AG08396 (cell line): ENCODE measurements at places on chromosomes 3 and 15.

GRCh38 chr3:36843065-36844051, 79.0 kb upstream of the DCLK3 start:
- peak; percentile 15 for DNase-seq

DNA sequence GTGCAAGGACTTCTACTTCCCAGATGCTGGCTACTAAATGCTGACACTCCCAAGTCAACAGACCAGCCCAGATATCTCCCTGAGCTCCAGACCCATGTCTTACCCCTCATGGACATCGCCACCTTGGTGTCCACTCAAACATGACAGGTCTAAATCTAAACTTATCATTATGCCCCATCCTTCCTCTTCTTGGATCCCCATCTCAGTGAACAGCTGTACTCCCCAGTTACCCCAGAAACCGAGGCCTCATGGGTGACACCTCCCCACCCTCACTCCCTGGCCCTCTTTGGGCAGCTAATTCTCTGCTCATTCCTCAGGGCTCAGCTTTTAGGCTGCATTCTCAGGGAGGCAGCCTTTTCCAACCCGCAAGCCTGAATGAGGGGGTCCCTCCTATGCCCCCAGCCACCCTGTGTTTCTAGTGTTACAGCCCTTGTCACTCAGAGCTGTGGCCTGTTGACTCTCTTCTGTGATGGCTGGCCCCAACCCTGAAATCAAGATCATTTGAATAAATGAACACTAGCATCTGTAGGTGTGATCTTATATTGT, 5.4 kb downstream of the EHD4 start:
- DNase-seq = no peak

DNA sequence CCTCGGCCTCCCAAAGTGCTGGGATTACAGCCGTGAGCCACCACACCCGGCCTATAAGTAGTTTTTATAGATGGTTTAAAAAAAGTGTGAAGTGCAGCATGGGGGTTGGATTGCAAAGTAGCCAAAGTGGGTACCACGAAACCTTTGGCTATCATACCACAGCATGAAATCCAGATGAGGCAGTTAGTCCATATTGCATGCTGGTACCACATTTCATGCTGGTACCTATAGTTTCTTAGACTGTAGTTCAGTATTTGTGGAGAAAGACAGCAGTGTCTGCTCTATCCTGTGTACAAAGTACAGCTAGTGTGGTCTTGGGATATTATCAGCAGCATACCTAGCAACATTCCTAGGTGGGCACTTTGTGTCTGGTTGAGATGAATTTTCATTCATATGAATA, 11.8 kb downstream of the ZNF609 start:
- DNase-seq = no peak

- DNase-seq = no peak
These were observed 4.5 kb downstream of the ARPC4 start for GRCh38 chr3:9797196-9797945.

- no peak for DNase-seq
These were observed 1.9 kb downstream of the VGLL4 start for GRCh38 chr3:11641683-11642430.

DNA sequence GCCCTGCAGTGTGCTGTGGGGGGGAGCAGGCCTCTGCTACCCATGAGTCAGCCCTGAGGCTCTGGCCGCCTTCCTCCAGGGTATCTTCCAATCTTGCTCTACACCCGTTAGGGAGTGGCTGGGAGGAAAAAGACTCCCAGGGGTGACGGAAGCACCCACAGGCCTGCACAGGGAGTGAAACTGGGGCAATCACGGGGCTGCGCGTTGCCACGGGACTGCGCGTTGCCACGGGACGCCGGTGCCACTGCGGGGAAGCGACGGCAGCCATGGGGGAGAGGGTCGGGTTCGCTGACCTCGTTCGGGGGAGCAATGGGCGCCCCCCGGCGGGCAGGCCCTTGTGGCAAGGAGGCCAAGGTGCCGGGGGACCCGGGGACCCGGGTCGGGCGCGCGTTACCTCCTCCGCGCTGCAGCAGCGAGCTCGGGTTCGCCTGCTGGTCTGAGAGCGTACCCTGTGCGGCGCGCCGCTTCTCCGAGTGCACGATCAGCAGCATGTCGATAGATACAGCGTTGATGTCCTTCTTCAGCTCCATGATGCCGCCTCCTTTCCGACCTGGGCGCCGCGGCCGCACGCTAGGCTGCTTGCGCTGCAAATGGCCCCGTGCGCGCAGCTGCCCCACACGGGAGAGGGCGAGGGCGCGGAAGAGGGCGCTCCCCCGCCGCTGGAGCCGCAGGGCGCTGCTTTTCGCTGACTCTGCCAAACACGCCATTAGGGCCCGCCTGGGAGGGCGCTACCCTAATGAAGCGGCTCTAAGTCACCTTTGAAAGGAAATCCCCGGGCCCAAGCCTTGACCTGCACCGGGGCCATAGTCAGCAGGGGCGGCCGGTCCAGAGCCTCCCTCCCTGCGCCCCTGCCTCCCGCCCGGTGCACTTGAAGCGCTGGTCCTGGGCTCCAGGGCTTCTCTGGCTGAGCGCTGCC, at the start of gene KY:
Gene KY (minus strand): TSS at position 592 of the 916 bp plus-strand sequence. CDS start 62 bp downstream, at position 530.
- peak; percentile 61 for DNase-seq

DNA sequence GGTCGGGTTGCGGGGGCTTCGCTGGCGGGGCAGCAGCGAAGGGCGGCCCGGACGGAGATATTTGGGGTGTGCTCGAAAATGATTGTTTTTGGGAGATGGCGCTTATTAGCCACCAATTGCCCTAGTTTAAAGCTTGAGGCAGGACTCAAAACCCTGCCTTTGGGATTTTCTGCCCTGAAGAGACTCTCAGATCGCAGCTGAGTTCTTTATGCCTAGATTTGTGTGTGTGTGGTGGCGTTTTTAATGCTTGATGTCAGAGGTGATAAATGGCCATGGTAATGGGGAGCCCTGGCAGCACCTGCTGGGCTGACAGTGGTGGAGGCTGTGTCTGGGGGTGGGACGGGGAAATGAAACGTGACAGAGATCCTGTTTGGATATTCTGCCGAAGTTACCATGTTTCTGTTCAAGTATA, 604 bp downstream of the KCTD6 start:
- no peak for DNase-seq

- no peak for DNase-seq
These were observed 38.1 kb upstream of the RASA2 start for GRCh38 chr3:141448606-141449220.

GRCh38 chr3:190534386-190534785, 20.5 kb downstream of the IL1RAP start:
- DNase-seq = no peak

DNA sequence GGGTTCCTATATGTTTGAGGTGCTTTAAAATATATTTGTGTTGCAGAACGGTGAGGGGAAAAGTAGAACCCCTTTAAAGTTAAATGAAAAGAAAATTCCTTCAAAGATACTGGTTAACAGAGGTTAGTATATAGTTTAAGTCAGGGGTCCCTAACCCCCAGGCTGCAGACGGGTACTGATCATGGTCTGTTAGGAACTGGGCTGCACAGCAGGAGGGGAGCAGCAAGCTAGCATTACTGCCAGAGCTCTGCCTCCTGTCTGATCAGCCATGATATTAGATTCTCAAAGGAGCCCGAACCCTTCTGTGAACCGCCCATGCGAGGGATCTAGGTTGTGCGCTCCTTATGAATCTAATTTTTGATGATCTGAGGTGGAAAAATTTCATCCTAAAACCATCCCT, 37.5 kb upstream of the RFX7 start:
- DNase-seq = no peak

DNA sequence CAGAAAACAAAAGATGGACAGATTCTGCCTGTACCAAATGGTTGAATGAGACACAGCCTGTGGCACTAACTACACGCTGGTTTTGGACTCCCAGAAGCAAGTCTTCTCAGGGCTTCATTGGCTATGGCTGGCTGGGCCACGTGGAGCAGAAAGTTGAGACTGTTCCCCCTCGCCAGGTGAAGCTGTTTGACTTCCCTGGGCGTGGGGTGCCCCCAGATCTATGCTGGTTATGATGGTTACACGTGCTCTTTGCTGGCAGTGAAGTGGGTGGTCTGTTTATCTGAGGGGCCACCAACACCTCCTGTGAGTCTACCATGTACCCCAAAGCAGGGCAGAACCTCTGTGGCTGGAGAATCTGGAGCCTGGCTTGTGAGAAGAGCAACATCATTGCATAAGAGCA, 60.3 kb upstream of the EPHA6 start:
- no peak for DNase-seq

DNA sequence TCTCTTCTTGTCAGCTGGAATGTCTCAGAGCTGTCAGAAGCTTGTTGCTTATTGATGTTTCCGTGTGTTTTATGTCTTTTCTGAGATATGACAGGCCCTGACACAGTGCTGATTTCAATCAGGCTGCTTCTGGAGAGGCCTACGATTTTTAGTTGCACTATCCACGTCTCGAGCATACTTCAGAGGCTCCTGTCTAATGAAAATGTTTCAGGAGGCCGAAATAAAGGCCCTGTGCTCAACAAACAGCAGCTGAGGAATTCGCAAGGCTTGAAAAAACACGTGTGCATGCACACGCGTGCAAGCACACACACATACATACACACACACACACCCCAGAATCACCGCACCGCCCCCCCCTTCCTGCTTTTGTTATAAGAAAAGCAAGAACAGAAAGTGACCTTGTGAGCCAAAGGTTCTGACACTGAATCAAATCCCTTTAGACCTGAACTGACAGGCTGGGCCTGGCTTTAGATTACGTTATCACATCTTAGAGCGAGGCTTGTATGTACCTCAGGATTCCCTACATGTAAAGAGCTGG, 296.6 kb downstream of the NR2F2 start:
- no peak for DNase-seq

- peak; percentile 72 for DNase-seq
These were observed 47.0 kb downstream of the PSMD6 start for GRCh38 chr3:63976161-63976871.

DNA sequence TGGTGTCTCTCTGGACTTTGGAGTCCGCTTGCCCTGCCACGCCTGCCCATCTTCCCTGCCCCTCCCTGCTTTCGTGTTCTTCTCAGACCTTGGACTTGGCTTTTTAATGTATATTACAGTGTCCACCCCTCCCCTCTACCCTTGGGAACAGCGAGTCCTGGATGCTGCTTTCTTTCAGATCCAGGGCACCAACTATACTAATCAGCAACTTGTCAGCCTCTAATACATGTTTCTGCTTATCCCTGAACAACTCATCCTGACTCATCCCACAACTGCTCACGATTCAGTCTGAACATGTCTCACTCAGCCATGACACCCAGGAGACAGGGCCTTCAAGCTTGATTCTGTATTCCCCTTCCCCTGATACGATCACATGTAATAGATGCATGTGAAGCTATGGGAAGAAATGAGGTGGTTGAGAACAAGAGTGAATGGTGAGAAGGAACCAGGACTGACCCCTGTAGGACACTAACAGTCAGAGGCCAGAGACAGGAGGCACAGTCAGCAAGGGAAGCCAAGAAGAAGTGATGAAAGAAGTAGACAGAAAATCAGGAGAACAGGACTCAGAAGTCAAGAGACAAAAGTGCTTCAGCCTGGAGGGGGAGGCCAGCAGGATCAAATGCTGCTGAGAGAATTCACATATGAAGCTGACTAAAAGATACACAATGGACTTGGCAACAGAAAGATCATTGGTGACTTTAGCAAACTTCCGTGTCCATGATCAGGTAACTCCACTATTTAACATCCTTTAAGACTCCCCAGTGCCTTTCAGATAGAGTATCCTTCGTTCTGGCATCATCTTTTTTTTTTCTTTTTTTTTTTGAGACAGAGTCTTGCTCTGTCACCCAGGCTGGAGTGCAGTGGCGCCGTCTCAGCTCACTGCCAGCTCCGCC, 35.4 kb downstream of the BCL2L10 start:
- peak; percentile 49 for DNase-seq

DNA sequence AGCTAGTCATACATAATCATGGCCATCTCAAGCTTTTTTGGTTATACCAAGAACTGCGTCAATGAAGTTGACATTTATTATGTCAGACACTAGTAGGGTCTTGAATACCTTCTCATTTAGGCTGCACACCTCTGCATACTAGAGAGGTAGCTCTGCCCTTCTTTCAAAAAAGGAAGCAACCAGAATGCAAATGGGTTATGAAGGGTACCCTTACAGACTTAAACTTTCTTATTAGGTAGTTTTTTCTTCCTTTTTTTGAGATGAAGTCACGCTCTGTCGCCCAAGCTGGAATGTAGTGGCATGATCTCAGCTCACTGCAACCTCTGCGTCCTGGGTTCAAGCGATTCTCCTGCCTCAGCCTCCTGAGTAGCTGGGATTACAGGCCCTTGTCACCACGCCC, 3.3 kb downstream of the PCNP start:
- no peak for DNase-seq

DNA sequence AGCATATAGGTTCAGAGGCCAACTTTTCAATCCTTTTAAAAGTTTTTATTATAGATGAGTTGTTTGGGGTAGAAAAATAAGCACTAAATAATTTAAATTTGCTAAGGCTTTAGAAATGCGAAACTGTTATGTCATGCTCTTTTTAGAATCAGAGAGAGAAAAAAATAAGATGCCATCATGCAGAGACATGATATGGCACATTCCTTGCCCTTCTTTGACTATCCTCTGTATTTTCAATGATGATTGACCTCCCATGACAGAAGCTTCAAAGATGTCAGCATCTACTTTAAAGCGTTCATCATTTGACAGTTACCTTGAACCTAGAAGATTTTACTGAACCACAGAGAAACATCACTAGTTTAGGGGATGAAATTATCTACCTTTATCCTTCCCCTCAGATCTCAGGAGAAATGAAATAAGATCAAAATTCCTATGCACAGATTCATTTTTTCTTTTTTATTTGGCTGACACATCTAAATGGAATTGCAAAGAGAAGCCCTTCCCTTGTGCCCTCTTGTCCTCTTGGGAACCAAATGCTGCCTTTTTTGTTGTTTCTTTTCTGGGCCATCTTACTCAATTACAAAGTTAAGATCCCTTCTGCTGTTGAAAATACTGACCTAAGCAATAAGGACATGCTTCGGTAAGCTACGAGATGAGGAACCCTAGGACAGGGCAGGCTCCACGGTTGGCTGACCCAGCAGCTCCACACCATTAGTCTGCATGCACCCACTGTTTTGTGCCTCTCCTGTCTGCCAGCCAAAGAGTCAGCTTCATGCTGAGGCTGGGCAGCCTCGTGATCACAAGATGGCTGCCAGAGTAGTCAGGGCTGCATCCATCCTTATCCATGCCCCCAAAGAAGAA, 289.7 kb upstream of the TPM1 start:
- no peak for DNase-seq
